ENCODE measurements at places on chromosomes 12 and 14.

- no peak for DNase-seq
These were observed 285.5 kb downstream of the KCNH5 start for GRCh38 chr14:62759796-62760195.

DNA sequence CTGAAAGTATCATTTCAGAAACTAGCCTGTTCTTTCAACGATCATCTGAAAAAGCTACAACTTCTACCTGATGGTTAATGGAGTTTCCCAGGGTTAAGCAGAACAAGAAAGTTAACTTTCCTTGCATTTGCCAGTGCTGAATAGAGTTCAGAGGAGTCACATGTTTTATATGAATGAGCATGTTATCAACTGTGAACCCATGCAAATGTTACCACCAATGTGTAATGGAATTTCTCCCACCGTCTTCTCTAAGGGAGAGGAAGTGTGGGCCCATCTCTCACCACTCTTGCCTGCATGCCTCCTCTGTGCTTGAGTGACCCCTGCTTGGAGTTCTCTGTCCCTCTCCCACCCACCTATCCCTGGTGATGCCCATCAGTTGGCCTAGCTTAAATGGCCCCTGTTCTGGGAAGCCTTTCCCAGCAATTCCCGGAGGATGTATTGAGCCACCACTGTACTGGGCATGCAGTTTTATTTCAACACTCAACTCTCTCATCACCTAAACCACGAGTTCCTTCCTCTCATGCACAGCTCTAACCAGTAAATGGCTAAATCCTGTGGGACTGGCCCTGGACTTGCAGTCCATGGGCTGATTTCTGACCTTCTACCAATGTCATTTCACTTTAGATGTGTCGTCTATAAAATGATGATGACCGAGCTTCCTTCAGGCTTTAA lies 159.8 kb downstream of the RPAP3 start:
- DNase-seq = no peak

- DNase-seq = peak; percentile 46
These were observed at the start of gene KLHDC1 for GRCh38 chr14:49692811-49693734. KLHDC1 (plus strand) TSS chr14:49693120; CDS start chr14:49693195, 75 bp downstream.

GRCh38 chr12:104072099-104072498 lies 7.8 kb downstream of the HCFC2 start:
- DNase-seq = no peak

GRCh38 chr12:106987846-106988245 lies 900 bp upstream of the MTERF2 start:
- DNase-seq = no peak

GRCh38 chr14:85587151-85587711 lies 57.3 kb downstream of the FLRT2 start:
- DNase-seq = peak; percentile 31

GRCh38 chr12:12891881-12892355 lies 556 bp downstream of the GPRC5A start:
- no peak for DNase-seq

DNA sequence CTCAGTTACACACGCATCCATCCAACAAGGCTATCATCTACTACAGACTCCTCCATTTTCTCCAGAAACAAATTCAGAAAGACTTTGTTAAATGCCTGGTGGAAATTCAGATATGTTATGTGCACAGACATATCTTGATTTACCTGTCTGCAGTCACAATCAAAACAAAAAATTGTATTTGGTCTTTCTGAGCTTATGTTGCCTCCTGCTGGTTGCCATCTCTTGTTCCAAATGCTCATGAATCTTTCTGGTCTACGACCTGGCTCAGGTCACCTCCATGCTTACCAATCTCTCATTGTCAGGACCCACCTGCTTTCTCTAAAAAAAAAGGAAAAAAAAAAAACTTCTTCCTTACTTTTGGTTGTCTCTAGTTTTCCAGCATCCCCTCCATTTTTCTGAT lies 169.2 kb upstream of the PLXNC1 start:
- DNase-seq = no peak

DNA sequence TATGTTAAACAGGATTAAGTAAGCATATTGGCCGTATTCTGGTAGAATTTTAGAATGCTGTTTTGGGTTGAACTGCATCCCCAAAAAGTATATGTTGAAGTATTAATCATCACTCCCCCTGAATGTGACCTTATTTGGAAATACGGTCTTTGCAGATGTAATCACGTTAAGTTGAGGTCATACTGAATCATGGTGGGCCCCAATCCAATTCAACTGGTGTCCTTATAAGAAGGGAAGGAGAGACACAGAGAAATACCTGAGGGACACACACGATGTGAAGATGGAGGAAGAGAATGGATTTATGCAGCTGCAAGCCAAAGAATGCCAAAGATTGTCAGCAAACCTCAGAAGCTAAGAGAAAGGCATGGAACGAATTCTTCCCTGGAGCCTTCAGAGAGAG lies 268.6 kb downstream of the ITPR2 start:
- DNase-seq = no peak

DNA sequence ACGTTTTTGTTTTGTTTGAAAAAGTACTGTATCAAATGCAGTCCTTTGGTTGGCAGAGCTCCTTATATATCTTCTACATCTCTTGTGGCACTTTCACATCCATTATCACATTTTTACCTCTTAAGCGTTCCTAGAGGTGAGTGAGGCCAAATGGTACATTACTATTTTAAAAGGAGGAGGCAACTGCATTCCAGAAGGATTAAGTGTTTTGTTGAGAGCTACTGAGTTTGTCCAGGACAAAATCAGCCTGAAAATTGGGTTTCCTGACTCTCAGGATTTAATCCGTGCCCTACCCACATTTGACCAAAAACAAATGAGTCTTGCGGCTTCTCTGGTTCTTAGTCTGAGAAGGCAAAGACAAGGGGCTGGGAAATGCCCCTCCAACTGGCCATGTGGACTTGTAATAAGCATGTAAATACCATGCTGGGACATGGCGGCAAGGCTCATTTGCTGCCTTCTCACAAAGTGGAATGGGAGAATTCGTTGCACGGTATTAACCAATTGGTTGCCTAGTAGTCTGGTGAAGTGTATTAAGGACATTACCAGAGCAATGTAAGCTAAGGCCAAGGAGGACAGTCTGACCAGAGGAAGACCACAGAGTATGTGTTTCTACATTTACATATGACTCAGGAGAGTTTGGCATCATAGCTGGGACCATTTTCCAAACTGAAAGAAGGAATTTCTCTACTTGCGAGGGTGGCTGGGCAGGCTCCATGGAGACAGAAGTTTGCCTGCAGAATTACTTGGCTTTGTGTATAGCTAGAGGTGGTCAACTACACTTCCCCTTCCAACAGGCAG lies 175.8 kb upstream of the PLXNC1 start:
- DNase-seq = no peak

GRCh38 chr12:3189282-3189681 lies 112.1 kb downstream of the TSPAN9 start:
- no peak for DNase-seq

- DNase-seq = no peak
These were observed 322.9 kb downstream of the BCL11B start for GRCh38 chr14:98949051-98949450.

GRCh38 chr12:62919838-62920237 lies 15.1 kb downstream of the PPM1H start:
- peak; percentile 92 for DNase-seq

DNA sequence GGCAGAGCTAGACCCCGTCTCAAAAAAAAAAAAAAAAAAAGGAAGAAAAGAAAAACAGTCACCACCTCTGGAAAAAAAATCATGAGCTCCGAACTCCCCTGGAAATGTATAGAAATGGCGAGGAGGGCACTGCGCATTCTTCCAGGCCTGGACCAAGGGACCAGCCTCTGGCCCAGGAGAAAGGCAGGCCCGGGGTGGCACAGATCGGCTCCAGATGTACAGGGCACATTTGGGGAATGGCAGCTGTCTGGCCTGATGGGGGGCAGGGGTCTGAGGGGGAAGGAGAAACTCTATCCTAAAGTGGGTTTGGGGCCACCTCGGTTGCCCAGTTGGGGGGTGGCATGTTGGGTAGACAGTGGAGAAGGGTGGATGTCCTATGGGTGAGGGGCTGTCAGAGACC lies 46.0 kb upstream of the EML1 start:
- DNase-seq = no peak

DNA sequence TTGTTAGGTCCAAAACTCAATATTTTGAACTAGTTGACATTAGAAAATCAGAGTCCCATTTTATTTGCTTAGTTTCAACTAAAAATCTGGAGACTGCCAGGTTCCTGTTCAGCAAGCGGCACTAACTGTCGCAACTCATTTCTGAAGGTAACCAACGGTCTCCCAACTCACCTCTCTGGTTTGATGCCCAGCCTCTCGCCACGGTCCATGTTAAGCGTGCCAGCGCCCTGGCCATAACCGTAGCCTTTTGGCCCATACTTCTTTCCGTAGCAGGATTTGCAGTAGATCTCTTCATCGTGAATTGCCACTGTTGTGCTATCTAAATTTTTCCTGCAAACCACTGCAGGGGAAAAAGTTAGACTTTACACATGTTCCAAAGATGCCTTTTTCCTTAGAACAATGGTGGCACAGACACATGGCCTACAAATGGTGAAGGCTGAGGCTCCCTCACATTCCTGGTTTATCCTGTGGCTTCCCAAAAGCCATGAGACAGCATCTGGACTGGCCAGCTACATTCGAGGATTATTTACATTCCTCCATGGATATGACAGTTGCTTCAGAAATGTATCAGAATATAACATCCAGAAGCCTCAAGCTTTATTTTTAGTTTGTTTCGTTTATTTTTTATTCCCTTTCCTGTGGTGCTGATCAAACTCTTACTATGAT lies 15.7 kb downstream of the CSRP2 start:
- no peak for DNase-seq

DNA sequence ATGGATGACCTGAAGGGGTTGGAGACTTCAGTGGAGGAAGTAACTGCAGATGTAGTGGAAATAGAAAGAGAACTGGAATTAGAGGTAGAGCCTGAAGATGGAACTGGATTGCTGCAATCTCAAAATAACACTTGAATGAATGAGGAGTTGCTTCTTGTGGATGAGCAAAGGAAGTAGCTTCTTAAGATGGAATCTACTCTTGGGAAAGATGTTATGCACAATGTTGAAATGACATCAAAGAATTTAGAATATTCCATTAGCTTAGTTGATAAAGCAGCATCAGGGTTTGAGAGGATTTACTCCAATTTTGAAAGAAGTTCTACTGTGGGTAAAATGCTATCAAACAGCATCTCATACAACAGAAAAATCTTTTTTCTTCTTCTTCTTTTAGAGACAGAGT lies 186.4 kb upstream of the PRKD1 start:
- DNase-seq = no peak

- no peak for DNase-seq
These were observed 333 bp upstream of the KCNA1 start for GRCh38 chr12:4909410-4909733.

DNA sequence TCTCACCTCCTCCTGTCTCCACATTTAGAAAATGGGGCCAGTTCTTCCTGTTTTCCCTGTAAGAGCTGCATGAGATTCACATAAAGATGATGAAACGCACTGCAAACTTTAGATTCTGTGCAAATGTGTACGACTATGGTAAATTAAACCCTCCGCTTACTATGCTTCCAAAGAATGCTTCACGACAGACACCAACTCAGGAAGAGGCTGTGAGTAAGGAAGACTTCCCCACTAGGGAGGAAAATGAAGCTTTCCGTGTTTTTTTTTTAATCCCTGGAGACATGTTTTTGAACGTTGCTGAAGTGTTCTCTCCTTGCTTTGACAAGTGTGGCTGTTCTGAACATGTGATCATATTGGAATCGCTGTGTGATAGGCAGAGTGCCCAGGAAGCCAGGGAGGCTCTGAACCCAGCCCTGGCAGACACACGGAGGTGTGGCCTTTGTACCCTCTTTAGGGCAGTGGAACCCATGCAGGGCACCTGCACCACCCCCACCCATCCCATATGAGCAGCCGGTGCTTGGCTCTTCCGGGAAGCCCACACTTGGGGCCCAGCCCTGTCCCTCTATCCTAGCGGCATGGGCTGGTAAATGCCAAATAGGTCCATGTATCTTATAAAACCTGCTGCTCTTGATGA lies 7.5 kb upstream of the SYNE3 start:
- no peak for DNase-seq

- no peak for DNase-seq
These were observed 6.7 kb downstream of the C12orf54 start for GRCh38 chr12:48489012-48489411.

DNA sequence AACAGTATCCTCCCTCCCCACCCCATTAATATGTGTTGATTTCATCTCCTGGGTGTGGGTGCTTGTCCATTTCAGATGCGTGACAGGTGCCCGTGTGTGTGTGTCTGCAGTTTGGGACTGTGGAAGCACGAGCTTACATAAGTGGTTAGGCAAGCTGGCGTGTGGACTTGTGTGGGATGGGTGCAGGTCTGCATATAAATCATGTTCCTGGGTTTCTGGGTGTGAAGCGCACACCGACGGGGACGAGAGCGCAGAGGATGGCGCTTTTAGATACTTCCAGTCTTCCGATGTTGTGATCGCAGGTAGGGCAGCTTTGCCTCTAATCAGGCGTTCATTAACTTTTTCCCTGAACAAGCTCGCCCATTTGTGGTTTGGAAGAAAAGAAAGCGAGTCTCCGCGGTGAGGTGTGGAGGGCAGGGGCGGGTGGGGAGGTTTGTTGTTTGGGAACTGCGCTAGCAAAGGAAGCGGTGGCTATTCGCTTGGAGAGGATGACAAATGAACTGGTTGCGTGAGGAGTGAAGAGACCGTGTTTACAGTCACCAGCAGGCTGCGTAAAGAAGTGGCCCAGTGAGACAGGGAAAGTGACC lies 865 bp downstream of the RGS6 start:
- DNase-seq = no peak

DNA sequence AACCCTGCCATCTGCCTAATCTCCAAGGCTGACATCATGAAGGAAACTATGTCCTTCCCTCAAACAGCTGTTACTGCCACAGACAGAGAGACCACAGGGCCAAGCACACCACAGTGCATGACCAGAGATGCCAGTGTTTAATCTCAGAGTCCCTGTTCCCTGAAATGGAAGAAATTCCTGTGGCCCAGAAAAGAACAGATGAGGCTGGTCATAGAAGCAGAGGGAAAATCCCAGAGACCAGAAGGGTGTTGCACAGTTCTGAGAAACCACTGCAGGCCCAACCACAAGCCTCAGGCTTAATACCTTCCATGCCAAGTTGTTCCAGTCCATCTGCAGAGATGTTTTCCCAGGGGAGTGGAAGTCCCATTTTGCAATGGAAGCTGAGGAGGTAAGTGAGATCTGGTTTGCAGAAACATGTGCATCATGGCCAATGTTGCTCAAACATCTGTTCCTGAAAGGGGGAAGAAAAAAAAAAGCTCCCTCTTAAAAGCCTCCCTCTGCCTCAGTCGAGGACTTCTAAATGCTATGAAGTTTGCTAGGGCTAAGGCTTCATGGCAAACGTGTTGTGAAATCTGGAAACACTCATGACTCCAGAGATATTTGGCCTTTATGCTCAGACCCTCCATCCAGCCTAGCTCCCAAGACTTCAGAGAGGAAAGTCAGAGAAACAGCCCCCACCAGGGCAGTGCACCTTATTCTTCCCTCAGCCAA lies 98.6 kb downstream of the SCARB1 start:
- no peak for DNase-seq

- DNase-seq = no peak
These were observed 62.4 kb downstream of the MAP4K5 start for GRCh38 chr14:50469982-50470381.

DNA sequence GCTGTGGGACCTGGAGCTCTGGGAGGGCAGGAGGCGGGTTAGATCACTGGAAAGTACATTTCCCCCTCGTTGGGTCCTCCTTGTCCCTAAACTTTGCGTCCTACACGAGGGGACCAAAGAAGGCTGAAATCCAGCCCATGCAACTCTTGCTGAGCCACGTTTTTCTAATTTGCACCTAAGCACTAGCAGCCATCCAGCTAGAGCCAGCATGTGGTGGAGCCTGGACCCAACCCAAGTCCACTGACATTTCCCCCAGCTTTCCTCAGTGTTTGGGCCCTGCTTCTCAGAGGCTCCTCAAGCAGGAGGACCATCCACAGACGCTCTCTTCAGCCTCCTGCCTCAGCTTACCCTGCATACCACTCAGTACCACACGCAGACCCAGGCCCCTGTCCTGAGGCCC lies 49.7 kb downstream of the TSPAN11 start:
- no peak for DNase-seq

Measured in RPMI8226 (cell line).